ENCODE measurements at places on chromosomes 7 and 10.

DNA sequence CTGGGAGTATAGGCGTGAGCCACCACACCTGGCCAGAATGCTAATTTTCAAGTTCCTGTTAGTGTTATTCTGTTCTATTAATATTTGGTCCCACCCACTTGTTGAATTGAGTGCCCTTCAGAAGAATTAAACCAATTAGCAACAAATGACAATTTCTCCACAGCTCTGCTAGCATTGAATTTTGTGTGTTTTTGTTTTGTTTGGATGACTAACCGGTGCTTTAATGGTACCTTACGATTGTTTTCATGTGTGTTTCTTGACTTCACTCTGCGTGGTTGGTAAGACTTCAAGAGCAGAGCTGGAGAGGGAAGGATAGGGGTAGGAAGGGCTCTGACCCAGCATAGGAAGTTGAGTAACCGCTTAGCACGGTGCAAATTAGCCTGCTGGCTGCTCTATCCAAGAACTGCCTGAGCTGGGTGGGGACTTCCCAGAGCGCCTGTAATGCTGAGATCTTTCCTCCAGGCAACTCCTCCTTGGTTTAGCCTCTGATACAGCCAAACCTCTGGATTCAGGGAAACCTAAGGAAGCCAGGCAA, 4.6 kb downstream of the ARPC1B start:
- no peak for DNase-seq

- no peak for DNase-seq
Observed at GRCh38 chr7:132187869-132188789, 388.1 kb downstream of the PLXNA4 start.

DNA sequence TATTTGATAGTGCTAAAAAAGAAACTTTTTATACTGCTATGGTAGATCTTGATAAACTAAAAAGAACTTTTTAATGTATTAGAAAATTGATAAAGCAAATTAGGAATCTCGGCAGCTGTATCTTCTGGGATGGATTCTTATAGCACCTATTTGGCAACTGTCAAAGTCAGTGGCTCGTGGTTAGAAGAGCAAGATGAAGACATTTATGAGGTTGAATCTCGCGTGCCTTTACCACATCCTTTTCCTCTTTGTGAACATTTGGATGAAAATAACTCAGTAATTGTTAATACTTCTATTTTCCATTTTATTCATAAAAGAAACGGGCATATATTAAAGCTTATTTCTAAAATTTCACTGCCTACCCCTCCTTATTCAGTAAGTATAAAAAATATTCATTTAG, 76.2 kb downstream of the CYP51A1 start:
- no peak for DNase-seq

GRCh38 chr7:114718861-114719260, 203.0 kb upstream of the MDFIC start:
- DNase-seq, result no peak

All from Caco-2 (cell line).